Calu3 (cell line): ENCODE measurements at places on chromosomes 2 and 18. TPM values are rescaled to one million over a fixed set of nuclear protein-coding genes. Genes with fewer than 3 reads are reported as not detected.

The RETREG2 gene
- 67.9 and 69.7 TPM in 2 replicates for total RNA-seq

The STPG4 gene
- total RNA-seq, result 12.7 and 14.4 TPM in 2 replicates

The RBMS1 gene
- 57.9 and 61.9 TPM in 2 replicates for total RNA-seq

The CXCR2 gene
- not detected in 2 replicates for total RNA-seq

The GATA6 gene
- 54.6 and 58.4 TPM in 2 replicates for total RNA-seq

The SOWAHC gene
- 18.9 and 19.1 TPM in 2 replicates for total RNA-seq

The FBXO48 gene
- 2.4 and 2.5 TPM in 2 replicates for total RNA-seq

The FBXO36 gene
- total RNA-seq, result 0.42 and 0.83 TPM in 2 replicates

The STK17B gene
- 32.3 and 38.5 TPM in 2 replicates for total RNA-seq
